ENCODE measurements at places on chromosomes 16 and 17.

- no peak for DNase-seq
Measured at GRCh38 chr16:49621241-49622083, 234.4 kb downstream of the ZNF423 start.

- DNase-seq: peak; percentile 86
Measured at GRCh38 chr17:16122697-16123434, 92.5 kb downstream of the NCOR1 start.

DNA sequence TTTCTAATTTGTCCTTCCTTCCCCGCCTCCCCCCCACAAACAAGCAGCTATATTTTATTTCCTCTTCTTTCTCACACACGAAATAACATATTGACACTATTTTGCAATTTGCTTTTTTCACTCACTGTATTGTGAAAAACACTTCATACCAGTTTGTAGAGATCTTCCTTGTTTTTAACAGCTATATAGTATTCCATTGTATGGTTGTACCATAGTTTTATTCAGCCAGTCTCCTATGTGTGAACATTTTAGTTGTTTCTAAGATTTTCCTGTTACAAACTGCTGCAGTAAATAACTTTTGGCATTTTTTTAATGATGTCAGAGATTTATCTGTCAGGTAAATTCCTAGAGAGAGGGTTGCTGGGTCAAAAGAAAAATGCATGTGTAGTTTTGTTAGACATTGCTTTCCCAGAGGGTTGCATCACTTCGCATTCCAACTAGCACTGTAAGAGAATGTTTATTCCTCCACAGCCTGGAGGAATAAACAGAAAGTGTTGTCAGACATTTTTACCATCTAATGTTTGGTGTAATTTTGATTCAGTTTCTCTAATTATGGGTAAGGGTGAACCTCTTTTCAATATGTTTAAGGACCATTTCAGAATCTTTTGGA is 101.2 kb downstream of the MRTFB start:
- DNase-seq: peak; percentile 91

DNA sequence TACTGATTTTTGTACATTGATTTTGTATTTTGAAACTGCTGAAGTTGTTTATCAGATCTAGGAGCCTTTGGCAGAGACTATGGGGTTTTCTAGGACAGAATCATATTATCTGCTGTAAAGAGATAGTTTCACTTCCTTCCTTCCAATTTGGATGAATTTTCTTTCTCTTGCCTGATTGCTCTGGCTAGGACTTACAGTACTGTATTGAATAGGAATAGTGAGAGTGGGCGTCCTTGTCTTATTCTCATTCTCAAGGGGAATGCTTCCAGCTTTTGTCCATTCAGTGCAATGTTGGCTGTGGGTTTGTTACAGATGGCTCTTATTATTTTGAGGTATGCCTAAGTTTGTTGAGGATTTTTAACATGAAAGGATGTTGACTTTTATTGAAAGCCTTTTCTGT is 290.1 kb downstream of the MAP2K4 start:
- DNase-seq: no peak
